CD4-positive, alpha-beta T cell treated with Interleukin-4 for 4 hours (primary cell): ENCODE measurements at places on chromosomes 7 and 10.

DNA sequence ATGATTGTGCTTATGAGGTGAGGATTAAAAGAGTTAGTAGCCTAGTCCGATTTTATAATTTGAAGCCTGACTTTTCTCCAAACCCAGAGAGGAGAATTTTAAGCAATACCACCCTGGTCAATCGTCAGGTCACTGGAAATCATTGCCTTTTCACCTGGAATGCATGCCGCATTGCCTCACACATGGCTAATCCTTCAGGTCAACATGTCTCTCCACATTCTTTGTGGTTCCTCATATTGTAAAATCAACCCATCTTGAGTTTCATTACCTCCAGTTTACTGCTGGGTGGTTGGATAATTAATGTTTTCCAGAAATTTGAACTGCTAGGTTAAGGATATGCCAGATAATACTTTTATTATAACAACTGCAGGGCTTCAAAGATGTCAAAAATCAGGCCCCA lies 55.6 kb upstream of the SEMA3E start:
- no peak for DNase-seq

GRCh38 chr10:46520941-46521340 lies 35.5 kb downstream of the GPRIN2 start:
- DNase-seq = no peak

GRCh38 chr7:154769001-154769400 lies 233.9 kb downstream of the PAXIP1 start:
- no peak for DNase-seq

DNA sequence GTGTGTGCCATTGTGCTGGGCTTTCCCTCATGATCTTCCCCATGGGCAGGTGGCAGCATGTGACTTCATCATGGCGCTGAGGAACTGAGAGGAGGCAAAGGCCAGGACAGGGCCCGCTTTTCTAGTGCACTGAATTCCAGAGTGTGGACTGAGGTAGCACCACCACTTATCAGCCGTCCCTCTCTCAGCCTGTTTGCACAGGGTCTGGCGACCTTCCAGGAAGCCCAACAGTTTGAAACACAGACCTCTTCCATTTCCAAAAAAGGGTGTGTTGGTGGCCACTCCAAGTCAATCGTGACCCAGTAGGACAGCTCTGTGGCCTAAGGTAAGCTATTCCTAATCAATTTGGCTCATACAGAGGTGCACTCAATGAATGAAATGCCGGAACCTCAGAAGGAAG lies 4.4 kb downstream of the DNAJC30 start:
- no peak for DNase-seq

DNA sequence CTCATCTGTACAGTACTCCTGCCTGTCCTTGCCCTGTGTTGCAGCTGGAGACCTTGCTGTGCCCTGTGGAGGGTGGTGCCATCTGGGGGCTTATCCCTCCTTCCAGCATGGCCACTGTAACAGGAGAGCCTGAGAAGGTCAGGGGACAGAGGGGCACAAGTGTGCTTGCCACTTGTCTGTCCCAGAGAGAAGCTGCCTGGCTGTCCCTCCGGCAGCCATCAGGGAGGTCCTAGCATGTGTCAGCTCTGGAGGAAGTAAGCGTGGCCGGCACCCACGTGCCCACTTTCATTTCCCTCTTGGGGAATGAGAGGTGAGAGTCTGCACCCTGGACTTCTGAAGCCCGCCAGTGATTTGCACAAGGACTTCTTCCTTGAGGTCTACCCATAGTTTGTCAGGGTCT lies 97.0 kb upstream of the PPIF start:
- no peak for DNase-seq

GRCh38 chr10:61702584-61702983 lies 39.9 kb downstream of the CABCOCO1 start:
- no peak for DNase-seq

- DNase-seq = no peak
Measured at GRCh38 chr10:100519311-100520051, at the start of gene SEC31B. Gene SEC31B (minus strand): TSS chr10:100519861. CDS start chr10:100516952, 2,909 bp downstream.

DNA sequence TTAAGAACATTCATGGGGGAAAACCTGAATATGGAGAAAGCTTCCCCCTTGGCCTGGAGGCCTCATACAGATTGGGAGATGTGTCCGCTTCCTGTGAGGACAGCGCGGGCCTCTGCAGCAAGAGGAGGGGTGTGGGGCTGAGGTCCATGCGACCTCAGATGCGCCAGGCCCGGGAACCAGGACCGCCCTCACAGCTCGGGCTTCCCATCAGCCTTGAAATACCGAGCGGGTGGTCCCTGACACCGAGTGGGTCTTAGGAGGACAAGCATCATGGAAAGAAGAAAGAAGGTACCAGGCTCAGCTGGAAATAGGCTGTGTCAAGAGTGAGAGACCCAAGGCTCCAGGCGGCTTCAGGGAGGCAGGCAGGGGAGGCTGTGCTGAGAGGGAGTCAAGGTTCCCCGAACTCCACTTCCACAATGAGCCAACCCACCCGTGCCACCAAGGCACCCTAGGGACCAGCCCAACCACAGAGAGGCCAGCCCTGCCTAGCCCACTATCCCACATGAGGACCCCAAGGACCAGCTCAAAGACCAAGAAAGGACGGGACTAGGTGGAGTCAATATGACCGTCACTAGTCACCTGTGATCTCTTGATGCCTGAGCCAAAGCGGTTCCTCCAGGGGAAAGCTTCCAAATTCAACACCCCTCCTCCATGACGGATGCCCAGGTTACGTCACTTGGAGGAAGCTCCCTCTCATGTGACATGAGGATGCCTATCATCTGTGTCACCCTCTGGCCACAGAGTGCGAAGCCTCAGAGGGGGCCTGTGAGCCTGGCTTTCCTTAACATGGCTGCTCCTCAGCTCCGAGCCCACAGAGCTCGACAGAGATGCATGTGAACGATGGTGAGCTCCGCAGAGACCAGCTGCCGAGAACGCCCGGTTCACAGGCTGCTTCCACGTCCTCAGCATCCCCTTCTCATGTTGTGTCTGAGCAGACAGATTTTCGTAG lies 103.7 kb downstream of the TCERG1L start:
- DNase-seq = no peak

DNA sequence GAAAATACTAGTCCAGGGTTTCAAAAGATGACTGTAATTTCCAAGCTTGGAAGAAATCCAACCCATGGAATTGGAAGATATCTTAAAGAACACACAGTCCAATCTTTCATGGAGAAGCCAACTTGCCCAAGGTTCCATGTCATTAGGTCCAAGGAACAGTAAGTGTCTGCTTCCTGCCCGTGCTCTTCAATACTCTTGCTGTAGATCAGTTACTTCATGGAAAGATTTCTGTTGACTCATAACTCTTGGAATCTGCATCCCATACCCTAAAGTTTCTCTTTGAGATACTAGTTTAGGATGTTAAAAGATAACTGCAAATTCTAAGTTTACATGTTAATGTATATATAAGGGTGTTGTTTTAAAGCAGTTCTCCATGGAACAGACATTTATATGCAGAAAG lies 127.9 kb upstream of the SLC13A1 start:
- DNase-seq = no peak
